ENCODE measurements at places on chromosomes 7 and 10.

DNA sequence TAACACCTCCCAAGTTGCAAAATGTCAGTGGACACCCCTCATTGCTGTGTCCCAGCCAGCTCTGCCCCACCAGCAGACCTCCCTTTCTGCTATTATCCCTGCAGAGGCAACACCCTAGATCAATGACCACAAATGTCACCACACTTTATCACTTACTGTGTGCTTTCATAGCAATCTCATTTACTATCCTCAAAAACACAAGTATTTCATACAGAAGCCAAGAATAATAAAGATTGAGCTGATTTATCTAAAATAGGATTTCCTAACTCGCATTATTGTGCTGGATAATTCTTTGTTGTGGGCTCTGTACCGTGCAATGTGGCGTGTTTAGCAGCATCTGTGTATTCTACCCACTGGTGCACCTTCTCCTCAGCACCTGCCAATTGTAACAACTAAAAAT is 13.2 kb upstream of the ABCB5 start:
- DNase-seq, result no peak

GRCh38 chr7:102991540-102992214 is 78.9 kb downstream of the LRRC17 start:
- DNase-seq, result no peak

GRCh38 chr10:72424561-72424960 is 69.8 kb upstream of the DNAJB12 start:
- no peak for DNase-seq

DNA sequence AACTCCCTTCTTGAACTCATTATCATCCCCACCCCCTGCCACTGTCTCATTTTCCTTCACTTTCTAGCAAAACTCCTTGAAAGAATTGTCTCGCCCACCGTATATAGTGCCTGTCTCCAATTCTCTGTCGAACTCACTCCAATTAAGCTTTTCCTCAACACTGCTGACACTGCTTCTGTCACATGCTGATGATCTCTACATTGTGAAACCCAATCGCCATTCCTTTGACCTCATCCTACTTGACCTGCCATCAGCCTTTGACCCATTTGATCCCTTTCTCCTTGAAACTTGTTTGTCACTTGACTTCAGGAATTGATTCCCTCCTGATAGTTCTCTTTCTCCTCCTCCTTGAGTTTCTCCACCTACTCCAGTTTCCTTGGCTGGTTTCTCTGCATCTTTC is 54.8 kb downstream of the CCDC71L start:
- DNase-seq, result no peak

DNA sequence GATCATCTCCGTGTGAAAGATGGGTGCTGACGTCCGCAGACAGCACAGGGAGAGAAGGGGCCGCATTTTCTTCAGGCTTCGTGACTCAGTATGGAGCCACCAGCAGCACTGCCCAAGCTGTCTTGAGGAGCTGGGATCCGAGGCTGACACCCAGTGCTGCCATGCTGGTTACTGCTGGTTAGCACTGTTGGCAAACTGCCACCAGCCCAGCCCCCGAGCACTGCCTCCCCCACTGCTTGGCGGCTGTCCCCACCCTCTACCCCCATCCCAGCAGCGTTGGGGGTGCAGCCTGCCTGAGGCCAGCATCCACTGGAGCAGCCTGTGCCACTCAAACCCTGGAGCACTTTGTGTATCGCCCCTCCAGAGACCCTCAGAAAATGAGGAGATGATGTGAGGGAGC is 35.8 kb upstream of the EN2 start:
- DNase-seq, result no peak

DNA sequence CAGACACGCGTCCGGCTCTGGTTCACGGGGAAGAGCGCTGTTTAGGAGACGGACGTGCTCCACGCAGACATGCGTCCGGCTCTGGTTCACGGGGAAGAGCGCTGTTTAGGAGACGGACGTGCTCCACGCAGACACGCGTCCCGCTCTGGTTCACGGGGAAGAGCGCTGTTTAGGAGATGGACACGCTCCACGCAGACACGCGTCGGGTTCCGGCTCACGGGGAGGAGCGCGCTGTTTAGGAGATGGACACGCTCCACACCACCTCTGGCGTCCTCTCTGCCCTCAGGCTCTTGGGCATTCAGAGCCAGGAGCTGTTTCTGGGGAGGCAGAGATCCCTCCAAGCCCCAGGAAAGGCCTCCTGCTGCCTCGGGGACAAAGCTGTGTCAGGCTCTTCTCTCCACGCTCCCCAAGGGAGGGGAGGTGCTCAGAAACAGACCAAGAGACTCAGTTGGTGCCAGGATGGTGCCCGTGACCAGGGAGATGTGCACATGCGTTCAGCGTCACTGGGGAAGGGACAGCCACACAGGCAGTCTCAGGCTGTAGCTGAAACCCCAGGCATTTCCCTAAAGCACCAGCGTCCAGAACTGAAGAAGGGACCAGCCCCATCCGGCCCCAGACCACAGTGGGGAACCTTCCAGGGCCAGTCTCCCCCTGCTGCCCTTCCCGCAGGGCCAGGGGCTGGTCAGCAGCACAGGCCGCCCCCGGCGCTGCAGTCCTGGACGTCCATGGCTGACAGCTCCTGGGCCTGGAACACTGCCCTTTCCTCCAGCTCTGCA is 175.6 kb downstream of the ELFN1 start:
- DNase-seq, result no peak

DNA sequence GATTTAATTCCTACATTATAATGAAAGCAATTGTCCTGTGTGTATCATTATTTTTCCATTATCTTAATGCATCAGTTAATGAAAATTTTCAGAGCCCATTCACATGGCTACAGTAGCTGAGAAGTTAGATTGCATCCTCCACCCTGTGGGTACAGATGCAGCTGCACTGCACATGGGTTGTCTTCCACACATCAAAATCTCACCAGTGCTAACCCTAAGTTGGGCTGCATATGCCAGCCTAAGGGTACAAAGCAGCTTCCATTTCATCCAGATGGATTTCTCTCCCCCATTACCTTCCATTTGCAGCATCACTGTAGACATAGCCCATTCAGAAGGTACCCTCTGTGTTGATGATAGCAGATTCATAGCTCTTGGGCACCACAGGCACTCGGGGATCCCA is 74.7 kb upstream of the WDR11 start:
- DNase-seq, result no peak

DNA sequence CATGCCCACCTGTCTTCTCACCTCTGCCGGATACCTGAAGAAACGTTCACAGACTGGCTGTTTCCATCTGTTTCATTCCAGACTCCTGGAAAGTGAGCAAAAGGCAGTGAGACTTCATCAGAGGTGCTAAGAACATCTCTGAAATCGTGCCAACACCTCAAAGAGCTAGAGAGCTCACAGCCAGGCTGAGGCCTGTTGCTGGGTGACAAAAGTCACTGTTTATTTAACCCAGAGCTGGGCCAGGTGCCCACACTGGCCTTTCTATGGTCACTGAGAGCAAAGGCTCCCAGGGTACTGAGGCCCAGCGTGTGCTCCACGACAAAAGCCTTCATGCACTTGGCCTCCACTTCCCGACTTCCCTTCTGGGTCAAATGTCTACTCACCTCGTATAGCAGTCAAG is 3.7 kb upstream of the NANOS1 start:
- DNase-seq, result no peak

GRCh38 chr10:8767591-8767990 is 713.1 kb downstream of the GATA3 start:
- no peak for DNase-seq

DNA sequence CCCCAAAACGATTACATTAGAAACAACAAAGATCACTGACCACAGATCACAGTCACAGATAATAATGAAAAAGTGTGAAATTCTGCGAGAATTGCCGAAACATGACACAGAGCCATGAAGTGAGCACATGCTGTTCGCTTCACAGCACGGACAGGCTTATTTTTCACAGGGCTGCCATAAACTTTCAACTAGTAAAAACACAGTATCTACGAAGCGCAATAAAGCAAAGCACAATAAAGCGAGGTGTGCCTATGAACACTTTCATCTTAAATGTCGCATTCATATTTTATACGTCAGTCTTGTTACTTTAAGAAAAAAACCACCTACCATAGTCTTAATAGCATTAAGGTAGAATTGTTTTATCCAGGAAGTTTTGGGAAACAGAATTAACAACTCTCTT is 51.5 kb downstream of the ESYT2 start:
- no peak for DNase-seq

DNA sequence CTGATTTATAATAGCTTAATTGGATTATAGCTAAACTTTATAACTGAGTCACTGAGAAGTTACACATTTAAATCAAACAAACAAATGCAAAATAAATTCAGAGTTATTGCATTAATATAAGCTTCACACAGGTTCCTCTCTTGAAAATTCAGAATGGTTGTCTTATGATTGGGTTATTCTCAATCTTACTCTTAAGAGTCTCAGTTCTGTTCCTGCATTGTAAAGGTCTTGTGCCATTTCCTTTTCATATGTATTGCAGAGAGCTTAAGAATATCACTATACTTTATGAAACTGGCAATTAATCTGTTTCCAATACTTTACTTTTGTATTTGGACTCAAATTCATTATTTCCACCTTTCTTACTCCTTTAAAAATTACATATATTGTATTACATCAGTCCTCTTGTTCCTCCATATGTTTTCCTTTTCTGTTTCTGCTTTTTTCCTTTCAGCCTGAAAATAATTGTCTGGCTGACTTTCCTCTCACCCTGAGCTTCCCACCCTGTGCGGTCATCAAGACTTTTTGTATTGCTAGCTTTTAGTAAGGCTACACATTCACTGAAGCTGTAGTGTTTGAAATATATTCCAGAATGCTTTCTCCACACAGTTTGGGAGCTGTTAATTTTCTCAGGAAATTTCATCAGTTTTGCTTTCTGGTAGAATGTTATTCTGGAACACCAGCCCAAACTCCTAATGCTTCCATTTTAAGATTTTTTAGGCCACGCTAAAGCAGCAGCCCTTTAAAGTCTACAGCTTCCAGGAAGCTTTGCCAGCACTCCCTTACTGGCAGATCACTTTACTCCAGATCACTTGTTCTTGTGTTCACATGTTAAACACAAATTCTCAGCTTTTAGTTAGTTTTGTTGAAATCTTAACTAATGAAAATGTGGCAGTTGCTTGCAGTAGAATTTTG is 139.4 kb downstream of the KCND2 start:
- no peak for DNase-seq

DNA sequence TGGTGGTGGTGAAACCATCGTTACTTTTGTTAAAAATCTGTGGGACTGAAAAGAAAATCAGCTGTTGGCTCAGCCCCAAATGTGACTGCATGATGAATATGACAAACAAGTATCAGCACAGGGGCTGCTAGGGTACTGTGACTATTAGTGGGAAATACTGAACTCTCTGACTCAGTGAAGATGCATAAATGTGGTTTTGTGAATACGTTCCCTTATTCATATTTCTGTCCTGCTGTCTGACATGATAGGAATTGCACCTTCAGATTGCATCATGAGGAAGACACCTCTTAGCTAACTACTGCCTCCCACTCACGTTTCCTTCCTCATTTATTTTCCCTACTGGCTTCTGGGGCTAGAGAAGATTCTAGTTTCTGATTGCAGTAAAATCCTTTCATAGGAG is 1.4 kb downstream of the CLEC5A start:
- no peak for DNase-seq

DNA sequence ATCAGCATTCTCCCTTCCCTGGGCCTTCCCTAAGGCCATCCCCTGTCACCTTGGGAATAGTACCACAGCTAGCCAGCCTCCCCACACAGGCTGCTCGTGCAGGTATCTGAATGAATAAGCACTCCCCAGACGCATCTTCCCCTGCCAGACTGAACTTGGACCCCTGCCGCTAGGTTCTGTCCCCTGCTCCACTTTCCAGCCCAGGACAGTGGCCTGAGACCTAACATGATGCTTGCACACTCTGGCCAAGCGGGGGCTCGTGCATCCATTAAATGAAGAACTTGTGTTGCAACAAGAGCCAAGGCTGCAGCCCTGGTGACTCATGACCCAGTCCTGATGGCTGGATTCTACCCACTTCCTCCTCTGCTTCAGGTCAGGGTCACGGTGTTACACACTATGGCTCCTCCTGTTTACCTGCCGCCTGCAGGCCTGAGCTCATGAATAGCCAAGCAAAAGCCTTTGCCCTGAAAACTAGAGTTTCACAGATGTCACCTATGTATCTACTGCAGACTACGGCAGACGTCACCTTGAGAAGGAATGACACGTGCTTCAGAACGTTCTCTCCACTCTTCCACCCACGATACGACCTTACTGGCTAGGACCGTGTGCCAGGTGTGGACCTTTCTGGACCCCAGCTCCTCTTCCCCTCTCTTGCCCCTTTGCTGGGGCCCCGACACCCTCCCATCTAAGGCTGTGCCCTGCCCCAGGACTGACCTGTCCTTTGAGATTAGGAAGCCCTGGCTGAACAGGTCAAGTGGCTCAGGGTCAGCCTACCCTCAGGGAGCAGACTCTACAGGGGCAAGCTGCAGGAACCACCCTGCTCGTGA is 6.5 kb downstream of the ASB13 start:
- DNase-seq, result no peak

GRCh38 chr10:90162271-90162853 is 461.0 kb downstream of the KIF20B start:
- no peak for DNase-seq

DNA sequence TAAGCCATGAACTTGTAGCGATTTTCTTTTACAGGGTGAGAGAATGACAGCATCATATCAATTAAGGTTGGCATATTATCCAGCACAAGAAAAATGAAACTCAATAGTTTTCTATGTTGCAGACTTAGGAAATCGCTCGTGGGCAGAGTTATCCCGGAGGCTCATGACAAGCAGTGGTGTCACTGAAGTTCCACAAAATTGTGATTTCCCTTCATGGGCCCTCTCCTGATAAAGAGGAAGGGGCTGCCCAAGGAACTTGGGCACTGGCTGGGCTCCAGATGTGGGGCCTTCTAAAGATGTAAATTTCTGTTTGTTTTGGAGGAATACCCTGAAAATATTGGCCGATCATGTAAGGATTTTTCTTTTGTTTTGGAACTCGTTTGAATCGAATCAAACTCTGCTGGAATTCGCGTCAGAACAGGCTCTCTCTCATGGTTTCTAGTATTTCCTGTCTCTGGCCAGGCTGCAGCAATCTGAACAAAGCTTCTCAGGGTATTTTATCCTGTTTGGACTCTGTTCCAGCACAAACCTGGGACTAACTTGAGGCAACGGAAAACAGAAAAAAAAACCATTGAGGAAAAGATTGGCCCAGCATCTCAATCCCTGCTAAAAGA is 340.6 kb upstream of the NRP1 start:
- no peak for DNase-seq

DNA sequence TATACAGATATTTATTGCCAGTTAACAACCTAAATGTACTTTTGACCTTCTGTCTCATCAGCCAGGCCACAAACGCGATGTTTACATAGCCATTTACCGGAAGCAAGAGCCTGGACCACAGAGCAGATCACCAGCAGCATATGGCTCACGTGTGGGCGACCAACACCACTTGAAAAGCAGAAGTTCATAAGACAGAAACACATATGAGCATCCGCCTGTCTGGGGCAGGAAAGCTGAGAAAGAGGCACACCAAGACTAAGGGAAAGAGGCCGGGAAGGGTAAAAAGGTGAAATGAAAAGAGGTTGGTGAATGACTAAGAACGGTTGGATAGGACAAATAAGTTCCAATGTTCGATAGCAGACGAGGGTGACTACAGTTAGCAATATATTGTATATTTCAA is 1.3 kb downstream of the ABCB1 start:
- peak; percentile 34 for DNase-seq

GRCh38 chr7:137753067-137753466 is 93.7 kb downstream of the DGKI start:
- no peak for DNase-seq

- no peak for DNase-seq
These were observed 57.3 kb downstream of the ST7 start for GRCh38 chr7:117010375-117011133.

Measured in effector memory CD8-positive, alpha-beta T cell (primary cell).